ENCODE measurements at places on chromosomes 7 and 10.

- no peak for DNase-seq
Observed at GRCh38 chr10:19483421-19483820, 332.8 kb upstream of the PLXDC2 start.

DNA sequence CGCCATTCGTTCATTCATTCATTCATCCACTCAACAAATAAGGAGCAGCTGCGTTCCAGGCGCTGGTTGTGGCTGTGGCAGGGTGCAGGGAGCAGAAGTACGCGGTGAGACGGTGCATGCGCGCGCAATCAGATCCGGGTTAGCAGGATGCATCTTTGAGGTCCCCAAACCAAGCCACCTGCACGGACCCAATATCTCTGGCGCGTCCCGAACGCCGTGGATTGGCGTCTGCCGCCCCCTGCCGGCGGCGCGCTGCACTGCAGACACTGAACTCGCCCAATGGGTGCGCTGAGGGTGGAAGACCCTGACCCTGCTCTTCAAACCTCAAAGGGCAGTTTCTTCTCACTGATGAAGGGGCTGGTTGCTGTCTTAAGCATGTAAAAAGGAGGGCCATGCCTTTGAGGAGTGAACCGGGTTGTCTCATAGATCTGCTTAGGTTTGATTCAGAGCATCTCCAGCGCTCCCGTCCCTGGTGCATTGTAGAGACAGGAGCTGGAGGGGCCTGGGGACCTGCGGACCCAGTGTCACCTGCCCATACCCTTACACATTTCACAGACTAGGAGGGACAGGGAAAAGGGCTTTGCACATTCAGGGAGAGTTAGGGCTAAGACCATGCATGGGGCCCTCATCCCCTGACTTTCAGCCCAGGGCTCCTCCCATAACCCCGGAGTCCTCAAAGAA, 102.5 kb downstream of the RAMP3 start:
- peak; percentile 80 for DNase-seq

- no peak for DNase-seq
Observed at GRCh38 chr7:126026421-126027088, 1096.9 kb upstream of the POT1 start.

DNA sequence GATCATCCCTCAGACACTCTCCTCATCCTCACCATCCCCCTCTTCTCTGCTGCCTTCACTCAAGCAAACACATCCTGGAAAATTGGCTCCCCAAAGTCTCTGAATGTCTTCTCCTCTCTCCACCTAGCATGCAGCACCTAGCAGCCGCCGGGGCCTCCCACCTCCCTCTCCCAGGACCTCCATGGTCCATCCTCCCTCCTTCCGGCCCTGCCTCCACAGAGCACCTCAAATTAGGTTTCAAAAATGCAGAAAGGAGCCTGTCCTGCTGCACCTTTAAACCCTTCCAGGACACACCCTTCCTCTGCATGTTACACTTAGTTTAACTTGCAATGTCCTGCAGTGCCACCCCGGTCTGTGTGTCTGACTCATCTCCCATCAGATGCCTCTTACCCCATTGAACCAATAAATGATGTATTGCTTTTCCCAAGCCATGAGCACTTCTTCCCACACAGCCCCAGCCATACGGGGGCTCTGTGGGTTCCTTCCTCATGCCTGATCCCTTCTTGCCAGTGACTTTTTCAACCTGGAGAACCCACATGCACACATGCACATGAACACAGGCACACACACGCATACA, 582.5 kb upstream of the MGMT start:
- no peak for DNase-seq

GRCh38 chr10:18601321-18601720, 50.1 kb downstream of the NSUN6 start:
- DNase-seq, result no peak

DNA sequence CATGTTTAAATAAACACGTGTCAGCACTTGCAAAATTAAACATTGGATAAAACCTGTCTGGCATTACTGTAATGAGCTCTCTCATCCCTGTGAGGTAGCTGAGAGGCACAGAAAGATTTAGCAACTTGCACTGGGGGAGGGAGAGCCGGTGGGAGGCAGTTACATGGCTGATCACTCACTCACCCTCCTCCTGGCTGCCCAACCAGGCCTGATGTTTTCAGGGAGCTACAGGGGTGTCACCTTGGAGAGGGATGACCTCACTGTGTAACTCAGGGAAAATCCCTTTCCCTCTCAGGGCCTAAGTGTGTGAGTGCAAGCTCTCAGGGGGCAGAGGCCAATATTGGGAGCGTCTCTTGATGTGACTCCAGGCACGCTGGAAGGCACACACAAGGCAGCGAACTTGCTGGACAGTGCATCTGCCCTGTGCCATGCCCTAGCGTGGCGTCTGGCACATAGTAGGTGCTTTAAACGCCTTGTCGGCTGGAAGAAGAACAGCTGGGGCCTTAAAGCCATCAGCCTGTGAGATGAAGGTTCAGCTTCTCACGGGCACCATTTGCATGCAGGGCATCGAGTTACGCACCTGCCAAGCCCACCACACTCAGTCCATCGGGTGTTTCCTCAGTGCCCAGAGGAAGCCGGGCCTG, 51.1 kb downstream of the ELFN1 start:
- DNase-seq, result no peak

DNA sequence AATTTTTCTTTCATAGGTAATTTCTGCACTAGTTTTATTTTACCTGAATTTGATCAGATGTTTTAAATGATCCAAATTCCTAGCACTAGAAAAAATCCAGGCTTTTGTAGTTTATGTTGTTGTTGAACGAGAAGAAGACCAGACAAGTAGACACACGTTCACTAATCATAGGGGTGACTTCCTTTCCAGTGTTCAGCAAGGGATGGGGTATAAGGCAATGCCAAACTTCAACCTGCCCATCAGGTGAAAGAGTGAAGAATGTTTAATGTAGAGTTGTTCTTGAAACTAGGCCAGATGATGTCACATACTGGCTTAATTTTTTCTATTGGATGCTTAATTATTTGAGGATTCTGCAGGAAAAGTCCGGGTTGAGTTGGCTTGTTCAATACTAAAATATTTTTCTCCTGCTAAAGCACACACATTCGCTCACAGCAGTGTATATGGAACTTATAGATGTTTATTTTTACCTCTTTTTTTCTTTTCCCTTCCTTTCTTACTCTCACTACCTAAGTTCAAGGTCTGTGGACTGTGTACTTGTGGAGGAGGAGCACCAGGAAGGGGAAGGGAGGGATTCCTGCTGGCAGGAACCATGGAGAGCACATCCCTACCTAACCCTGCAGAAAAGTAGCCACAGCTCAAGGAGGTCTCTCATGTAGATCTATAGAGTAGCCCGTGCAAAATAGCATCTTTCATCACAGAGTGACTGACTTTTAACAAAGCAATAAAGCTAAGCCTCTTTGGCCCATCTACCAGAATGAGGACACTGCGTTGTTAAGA, 23.1 kb upstream of the AKR1E2 start:
- DNase-seq, result no peak

DNA sequence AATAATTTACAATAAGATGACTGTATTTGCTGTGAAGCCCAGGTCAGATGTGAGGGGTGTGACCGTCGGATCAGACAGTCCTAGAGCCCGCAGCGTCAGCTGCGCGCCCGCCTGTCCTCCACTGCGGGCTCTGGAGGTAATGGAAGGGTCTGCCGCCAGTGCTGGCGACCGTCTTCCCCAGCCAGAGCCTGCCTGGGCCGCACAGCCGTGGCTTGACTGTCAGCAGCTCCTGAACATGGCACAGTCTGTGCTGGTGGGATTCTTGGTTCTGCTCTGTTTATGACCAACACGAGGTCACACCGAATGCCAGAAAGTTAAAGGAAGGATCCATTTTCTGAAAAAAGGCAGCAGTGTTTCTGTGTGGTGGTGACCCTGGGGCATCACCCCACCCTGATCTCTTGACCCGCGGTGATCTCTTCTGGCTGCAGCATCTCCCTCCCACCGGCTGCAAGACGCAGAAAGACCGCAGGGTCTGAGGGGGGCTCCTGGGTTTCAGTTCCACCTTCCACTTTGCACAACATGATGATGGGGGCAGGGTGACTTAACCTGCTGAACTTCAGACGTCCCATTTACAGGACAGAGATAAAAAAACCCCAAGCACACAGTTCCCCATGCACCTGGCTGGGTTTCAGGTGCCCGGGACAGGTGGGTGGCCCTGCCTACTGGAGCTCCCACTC, 103.7 kb downstream of the DNAJB6 start:
- DNase-seq, result no peak

DNA sequence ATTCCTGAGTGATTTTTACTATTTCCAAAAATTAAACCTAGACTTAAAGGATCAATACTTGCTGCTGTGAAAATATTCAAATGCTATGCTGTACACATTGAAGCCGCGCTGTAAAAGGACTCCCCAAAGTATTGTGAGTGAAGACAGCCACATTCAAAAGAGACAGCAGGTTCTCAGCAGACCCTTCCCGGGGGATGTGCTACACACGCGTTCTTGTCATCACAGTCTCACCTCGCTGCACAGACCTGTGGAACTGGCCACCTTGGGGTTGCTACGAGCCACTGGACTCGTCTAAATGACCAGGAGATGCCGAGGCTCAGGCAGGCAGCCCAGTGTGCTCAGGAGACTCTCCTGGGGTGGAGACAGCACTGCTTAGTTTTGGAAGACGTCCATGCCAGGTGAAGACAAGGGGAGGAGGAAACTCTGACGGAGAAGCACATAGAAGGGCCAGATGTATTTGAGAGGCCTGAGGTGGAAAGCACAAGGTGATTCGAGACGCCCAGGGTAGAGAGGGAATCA, 367.7 kb upstream of the SHH start:
- DNase-seq, result no peak

- DNase-seq, result peak; percentile 50
Observed at GRCh38 chr10:103542764-103543616, 49.5 kb downstream of the NEURL1 start.

DNA sequence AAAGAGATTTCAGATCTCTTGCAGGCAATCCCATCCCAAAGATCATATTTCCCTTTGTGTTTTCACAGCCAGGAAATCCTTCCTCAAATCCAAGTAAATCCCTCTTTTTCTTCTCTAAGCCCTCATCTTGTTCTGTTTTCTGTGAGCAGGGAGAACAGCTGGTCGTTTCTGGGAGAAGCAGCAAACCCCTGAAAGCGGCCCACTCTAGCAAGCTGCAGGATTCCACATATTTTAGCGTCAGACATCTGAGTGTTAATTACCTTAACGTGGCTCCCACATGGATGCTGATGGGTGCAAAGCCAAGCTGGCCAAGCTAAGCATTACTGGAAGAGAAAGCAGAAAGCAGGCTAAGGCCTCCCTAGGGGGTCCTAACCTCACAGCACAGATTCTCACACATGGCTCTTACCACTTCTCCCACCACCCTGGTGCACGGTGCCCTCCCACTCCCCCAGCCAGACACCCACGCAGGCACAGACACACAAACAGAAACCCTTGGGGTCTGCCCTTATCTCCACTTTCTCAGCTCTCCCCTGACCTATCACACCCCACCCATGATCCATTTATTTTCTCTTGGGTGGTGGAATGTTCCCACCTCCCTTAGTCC, 551.0 kb upstream of the AUTS2 start:
- no peak for DNase-seq

GRCh38 chr7:158108646-158109293, 478.9 kb downstream of the PTPRN2 start:
- DNase-seq, result no peak

DNA sequence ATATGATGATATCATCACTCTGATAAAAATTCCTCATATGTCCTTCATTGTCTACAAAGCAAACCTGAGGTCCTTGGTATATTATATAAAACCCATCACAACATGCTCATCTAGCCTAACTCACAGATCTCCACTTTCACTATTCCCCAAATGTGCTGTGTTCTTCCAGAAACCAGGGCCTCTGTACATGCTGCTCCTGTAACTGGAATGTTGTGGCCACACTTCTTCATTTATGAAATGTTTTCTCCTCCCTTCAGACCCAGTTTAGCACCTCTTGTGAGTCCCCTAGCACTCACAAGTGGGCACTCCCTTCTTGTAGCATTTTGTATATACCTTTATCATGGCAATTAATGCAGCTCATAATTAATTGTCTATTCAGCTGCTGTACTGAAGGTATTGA, 61.9 kb downstream of the AASS start:
- no peak for DNase-seq

DNA sequence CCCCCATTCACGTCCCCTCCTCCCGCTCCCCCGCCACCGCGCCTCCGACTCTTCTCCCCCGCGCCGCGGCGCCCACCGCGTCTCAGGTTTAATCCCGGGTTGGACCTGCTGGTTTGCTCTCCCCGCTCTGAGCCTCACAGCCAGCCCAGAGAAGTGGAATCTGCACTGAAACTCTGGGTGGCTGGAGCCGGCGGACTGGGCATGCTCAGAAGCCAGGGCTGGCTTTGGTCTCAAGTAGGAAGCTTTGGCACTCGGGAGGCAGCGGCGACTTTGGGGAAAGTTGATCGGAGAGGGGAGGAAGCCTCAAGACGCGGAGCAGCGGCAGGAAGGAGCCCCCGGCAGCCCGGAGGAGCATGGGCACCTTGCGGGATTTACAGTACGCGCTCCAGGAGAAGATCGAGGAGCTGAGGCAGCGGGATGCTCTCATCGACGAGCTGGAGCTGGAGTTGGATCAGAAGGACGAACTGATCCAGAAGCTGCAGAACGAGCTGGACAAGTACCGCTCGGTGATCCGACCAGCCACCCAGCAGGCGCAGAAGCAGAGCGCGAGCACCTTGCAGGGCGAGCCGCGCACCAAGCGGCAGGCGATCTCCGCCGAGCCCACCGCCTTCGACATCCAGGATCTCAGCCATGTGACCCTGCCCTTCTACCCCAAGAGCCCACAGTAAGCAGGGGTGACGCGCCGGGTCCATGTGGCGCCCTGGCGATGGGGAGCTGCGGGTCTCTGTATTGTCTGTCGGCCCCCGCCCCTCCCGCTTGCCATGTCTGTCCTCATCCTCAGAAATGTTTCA, at the start of gene PRKG1:
Gene PRKG1, plus strand, starts transcription at position 250 of the 791 bp plus-strand sequence.
- peak; percentile 16 for DNase-seq

DNA sequence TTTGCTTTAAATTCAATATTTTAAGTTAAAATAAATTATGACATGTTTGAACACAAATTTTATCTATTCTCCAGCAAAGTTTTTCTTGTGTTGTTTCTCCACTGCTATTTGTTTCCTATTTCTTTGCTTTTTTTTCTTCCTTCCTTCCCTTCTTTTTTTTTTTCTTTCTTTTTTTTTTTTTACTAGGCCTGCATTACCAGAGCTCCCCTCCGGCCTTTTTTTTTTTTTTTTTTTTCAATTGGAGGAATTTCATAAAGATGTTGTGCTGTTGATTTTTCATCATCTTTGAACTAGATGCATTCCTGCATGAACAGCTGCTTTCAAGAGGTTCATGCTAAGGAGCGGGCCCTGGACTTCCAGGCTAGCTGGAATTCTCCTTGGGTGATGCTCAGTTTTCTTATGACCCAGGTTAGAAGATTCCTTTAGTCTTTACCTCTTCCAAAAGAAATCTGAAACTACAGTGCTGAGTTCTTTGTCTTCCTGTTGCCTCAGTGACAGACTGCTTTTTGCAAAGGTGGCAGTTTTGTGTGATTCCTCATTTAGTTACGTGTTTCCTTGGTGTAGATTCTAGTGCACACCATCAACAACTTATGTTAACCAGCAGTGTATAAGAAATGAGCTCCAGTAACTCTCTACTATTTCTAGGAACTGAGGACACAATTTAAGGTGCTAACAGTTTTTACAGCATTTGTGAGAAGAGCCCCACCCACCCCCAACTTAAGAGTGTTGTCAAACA, 4.8 kb upstream of the CAMK1D start:
- no peak for DNase-seq

- DNase-seq, result no peak
Observed at GRCh38 chr10:19947215-19947614, 131.0 kb downstream of the PLXDC2 start.

All from GM10248 (cell line).